ENCODE measurements at places on chromosomes 4 and X.

- no peak for DNase-seq
Measured at GRCh38 chrX:135324463-135324862, 15.2 kb downstream of the ETDC start.

GRCh38 chrX:2526390-2526789 is 25.6 kb upstream of the DHRSX start:
- DNase-seq, result no peak

- DNase-seq, result no peak
Measured at GRCh38 chr4:145061318-145061920, 36.6 kb downstream of the ANAPC10 start.

GRCh38 chrX:155966876-155967275 is 30.6 kb upstream of the IL9R start:
- peak; percentile 22 for DNase-seq

DNA sequence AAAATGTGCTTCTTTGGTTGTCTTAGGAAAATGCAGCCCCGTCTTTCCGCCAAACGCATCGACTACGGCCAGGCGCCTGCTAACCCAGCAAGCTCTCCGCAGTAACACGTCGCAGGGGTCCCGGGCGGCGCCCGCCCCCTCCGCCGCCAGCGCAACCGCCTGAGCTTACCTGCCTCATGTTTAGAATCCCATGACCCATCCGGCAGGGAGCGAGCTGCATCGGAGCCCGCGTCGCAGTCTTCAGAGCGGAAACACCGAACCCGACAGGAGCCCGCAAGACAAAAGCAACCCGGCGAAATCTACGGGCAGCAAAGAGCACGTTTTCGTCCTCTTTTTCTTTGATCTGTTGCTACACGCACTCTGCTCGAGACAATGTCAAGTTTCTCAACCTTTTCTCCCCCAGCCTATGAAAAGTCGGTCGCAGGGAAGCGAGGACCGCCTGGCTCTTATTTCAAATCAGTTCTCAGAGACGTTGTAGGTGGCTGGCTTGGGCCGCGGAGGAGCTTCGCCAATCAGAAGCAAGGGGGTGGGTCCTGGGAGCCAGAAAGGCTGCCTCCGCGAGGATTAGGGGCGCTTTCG is at the start of gene MID1:
MID1 (minus strand) TSS at position 465 of the 579 bp plus-strand sequence. CDS start 53,038 bp downstream, outside the sequence.
- no peak for DNase-seq

DNA sequence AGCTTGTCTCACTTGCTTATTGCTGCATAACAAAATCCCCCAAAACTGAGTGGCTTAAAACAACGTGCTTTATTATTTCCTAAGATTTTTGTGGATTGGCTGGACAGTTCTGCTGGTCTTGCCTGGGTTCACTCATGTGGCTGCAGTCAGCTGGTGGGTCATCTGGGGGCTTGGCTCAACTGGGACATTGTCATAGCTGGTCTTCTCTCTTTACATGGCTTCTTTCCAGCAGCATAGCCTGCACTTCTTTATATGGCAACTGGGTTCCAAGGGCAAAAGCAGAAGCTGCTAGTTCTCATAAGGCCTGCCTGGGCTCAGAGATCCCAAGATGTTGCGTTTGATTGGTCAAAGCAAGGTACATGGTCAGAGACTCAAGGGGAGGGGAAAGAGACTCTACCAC is 33.7 kb upstream of the STAG2 start:
- no peak for DNase-seq
